ENCODE measurements at places on chromosomes 11 and 22. TPM values are rescaled to one million over a fixed set of nuclear protein-coding genes. Genes with fewer than 3 reads are reported as not detected.

OR51B5 gene
- total RNA-seq, result not detected

CDC42BPG gene
- 45.5 TPM for total RNA-seq

LRRC56 gene
- 4.7 TPM for total RNA-seq

RASGRP2 gene
- total RNA-seq, result 7.7 TPM

TM7SF2 gene
- 36.0 TPM for total RNA-seq

OR10D3 gene
- not detected for total RNA-seq

KDM4E gene
- not detected for total RNA-seq

CABP7 gene
- not detected for total RNA-seq

ZBTB3 gene
- 14.5 TPM for total RNA-seq

C22orf31 gene
- not detected for total RNA-seq

PGA5 gene
- total RNA-seq, result not detected
